ENCODE measurements at places on chromosomes 4 and X.
A peak's percentile ranks its signal among the peaks of the same experiment; 100 is the strongest.

- peak; percentile 51 for DNase-seq
Measured at GRCh38 chr4:104966349-104967033, 180.2 kb upstream of the TET2 start.

- no peak for DNase-seq
Measured at GRCh38 chrX:29376584-29376983, 789.3 kb downstream of the IL1RAPL1 start.

GRCh38 chrX:149060921-149061320, 444.2 kb downstream of the IDS start:
- no peak for DNase-seq

GRCh38 chrX:46573331-46573891, at the start of gene CHST7:
Gene CHST7, plus strand, starts transcription at chrX:46573765. Its CDS starts 167 bp downstream, at chrX:46573932.
- DNase-seq = peak; percentile 53

DNA sequence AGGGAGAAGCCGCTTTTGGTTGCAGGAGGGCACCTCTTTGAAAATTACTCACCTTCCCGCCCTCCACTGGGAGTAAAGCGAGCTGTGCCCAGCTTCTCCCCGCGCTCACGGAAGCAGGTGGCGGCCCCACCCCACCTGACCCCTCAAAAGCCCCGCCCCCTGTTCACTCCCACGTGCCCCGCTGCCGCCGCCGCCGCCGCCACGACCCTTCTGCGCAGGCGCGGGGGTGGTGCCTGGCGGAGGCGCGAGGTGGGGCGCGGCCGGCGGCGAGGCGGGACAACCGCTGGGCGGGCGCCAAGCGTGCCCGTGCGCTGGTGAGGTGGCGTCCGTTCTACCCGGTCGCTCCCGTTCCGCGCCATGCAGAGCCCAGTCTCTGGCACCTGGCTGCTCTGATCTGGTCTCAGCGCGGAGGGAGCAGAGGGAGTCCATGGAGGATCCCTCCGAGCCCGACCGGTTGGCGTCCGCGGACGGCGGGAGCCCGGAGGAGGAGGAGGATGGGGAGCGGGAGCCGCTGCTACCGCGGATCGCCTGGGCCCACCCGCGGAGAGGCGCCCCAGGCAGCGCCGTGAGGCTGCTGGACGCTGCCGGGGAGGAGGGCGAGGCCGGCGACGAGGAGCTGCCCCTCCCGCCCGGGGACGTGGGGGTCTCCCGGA, at the start of gene PI4K2B:
TSS of gene PI4K2B (plus strand) at position 297 of the 653 bp plus-strand sequence. CDS start at position 428, 131 bp downstream.
- peak; percentile 93 for DNase-seq

DNA sequence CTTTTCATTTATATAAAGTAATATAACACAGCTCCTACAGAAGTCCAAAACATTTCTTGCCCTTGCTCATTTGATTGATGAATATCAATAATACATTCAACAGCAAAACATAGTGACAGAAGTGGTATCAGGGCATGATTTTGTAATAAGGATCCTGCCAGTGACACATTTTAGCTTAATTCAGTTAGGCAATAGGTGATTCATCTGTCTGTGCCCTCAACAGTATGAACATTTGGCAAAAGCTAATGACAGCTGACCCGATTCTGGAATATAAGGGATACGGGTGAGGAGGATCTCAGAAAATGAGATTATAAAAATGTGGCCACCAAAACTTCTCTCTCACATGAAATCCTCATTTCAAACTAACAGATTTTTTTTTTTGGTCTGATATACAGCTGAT, 294.0 kb downstream of the CAMK2D start:
- DNase-seq = no peak

DNA sequence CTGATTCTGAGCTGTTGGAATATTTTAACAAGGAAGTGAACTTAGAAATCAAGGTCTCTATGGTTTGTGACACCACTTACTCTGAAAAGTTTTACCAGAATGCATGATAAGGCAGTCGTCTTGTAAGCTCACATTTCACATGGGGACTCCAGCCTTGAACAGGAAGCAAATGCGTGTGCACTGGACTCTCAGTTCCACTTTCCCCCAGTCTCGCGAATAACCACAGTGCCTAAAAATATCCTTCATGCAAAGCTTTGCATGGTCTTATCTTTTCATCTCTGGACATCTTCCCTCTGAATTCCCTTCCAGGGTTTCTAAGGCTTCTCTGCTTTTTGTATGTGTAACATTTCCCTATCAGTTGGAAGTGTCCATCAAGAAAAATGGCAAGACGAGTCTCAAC, 581.8 kb downstream of the NLGN4X start:
- no peak for DNase-seq

- no peak for DNase-seq
Measured at GRCh38 chr4:51997647-51998046, 22.5 kb downstream of the LRRC66 start.

DNA sequence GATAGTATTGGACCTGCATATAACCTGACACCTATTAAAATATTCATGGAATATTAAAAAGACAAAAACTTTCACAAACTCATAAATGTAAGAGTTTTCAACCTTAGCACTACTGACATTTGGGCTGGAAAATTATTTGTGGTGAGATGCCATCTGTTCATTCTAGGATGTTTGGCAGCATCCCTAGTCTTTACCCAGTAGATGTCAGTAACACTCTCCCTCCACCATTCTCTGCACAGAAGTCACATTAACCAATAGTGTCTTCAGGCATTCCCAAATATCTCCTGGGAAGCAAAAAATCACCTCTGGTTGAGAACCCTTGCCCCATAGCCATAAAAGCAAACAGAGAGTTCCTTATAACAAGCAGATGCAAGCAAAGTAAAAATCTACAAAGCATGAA, 41.4 kb upstream of the NDST4 start:
- DNase-seq = no peak

GRCh38 chr4:144171697-144172096, 31.2 kb upstream of the GYPA start:
- no peak for DNase-seq

DNA sequence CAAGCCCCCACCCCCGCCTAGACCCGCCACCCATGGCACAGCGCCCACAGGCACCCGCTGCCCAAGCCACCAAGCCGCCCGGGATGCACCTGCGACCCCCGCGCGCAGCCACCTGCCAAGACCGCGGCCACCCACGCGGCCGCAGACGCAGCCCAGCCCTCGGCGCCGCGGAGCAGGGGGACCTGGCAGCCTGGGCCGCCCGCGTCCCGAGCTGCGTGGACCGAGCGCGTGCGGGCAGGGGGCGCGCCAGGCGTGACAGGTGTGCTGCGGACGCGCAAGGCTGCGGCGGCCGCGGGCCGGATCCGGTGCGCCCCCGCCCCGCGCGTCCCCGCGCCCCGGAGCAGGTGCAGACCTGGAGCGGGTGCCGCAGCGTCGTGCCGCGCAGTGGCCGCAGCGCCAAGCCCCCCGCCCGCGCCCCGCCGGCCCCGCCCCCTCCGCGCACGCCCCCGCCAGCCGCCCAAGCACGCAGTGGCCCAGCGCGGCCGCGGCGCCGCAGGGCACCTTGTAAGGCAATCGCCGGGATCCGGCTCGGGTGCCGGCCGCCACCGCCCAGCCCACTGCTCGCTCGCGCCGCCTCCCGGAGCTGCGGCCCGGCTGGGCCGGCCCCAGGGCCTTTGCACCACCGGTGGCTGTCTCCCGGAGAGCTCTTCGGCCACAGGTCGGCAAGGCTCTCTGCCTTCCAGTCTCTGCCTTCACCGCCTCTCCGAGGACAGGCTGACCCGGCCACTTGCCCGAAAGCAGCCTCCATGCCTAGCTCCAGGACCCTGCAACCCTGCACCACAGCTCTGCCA, at the start of gene PNCK:
TSS of gene PNCK (minus strand) at position 386 of the 791 bp plus-strand sequence. CDS start 737 bp downstream, outside the sequence.
- no peak for DNase-seq

DNA sequence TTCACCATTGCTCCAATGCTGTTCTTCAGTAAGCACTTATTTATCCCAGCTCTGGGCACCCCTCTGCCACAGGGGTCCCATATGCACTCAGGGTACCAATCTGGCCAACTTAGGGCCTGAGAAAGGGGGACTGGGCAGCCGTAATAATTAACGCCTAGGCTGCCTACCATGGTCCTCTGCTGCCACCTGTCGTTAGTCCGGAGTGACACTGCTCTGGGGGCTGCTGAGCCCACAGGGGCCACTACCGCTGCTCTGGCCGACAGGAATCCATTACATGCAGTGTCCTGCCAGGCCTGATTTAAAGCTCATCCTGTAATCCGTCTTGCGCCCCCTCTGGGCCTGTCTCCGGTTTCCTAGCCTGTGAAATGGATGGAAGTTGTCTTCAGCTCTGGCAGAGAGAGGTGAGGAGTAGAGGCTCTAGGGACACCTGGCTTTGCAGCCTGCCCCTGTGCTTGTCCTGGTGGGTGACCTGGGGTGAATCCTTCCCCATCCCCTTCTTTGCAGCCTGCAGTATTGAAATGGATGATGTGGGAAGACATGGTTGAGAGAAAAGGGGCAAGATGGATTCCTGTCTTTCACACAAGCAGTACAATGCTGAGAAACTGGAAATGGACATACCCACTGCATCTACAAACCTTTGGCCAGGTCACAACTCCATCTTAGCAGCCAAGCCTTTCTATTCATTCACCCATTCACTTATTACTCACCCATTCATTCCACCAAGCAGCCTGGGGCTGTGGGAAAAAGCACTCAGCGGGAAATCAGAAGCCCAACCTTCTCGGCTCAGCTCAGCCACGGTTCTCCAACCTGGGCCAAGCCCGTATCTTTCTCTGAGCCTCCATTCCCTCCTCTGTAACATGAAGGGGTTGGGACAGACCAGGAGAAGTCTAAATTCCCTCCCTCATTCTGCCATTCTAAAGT, 116.3 kb upstream of the NALF2 start:
- peak; percentile 0 for DNase-seq

Data from CD4-positive, alpha-beta T cell treated with Interleukin-4 for 4 hours (primary cell).